ENCODE measurements at places on chromosomes 2 and 18.

GRCh38 chr2:240306185-240306584, 129.3 kb upstream of the GPC1 start:
- no peak for DNase-seq

- DNase-seq, result no peak
These were observed 43.1 kb upstream of the LONRF2 start for GRCh38 chr2:100365434-100365833.

DNA sequence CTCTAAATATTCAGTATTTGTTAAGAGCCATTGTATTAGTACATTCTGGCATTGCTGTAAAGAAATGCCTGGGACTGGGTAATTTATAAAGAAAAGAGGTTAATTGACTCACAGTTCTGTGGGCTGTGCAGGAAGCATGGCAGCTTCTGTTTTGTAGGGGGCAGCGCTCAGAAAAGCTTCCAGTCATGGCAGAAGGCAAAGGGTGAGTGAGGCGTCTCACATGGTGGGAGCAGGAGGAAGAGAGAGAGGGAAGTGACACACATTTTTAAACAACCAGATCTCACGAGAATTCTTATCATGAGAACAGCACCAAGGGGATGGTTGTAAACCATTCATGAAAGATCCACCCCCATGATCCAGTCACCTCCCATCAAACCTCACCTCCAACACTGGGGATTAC, 13.8 kb upstream of the CCDC102B start:
- no peak for DNase-seq

DNA sequence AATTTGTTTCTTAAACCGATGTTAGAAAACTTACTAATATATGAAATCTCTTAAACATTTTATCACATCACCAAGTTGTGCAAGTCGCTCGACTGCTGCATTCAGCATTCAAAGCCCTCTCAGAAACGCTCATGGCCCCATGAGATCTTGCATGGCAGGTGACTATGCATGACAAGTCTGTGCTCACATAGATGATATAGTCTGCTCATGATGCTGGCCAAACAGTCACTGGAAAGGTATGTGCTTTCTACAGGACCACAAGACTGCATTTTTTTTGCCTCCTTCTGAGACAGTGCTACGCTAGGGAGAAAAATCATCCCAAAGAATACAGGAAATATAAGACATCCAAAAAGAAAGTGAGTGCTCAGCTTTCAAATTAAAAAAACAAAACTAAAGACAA, 98.3 kb upstream of the ZBTB14 start:
- peak; percentile 62 for DNase-seq

DNA sequence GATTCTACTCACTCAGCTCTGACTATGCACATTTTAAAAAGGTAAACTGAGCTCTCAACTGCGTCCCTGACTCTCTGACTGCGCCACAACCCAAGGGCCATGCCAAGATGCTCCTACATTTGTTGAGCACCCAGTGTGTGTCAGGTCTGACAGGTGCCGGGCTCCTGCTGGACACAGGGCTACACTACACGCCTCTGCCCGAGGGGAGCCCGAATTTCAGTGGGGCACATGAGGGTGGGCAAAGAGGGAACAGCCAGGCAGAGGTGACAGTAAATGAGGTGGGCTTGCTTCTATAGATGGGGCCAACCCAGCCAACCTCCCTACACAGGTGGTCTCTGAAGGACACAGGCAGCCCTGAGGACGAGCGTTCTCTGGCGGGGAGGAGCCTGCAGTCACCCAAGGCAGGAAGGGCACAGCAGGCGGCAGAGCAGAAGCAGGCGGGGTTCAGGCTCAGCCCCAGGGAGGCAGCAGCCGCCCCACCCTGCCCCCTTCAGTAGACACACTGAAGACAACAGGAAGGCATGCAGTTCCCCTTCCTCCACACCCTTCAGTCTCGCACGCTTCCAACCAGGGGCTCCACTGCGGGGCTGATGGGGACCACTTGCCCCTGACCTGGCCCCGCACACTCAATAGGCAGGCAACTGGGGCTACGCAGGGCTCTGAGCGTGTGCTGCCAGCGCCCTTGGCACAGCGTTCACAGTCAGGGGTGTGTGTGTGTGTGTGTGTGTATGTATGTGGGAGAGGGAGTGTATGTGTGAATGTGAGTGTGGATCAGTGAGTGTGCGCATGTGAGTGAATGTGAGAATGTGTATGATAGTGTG, 98.4 kb downstream of the UXS1 start:
- peak; percentile 40 for DNase-seq
